EH (cell line): ENCODE measurements at places on chromosomes 7 and 10.

GRCh38 chr10:13592306-13592705 is 5.5 kb downstream of the PRPF18 start:
- no peak for DNase-seq

DNA sequence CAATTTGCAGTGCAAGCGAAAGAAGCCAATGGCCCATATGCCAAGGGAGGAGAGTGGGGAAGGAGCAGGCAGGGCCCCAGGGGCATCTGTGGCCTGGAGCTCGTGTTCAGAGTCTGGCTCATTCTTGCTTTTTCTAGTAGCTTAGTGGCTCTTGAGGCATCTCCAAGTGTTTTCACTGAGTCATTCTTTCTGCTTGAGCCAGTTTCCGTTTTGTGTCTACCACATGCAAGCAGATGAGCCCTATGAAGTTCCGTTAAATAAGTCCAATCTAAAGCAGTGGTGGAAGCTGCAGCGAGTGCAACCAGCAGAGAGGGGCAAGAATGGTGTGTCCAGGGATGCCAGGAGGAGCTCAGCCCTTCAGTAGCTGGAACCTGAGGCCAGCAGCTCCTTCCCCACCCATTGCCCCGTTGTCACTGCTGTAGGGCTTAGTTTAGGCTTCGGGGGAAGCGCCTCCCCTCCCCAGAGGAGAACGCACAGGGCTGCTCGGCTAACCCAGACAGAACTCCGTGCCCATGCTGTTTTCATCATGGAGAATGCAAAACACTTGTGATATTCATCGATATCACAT is 57.4 kb upstream of the EBF3 start:
- DNase-seq: peak; percentile 94

DNA sequence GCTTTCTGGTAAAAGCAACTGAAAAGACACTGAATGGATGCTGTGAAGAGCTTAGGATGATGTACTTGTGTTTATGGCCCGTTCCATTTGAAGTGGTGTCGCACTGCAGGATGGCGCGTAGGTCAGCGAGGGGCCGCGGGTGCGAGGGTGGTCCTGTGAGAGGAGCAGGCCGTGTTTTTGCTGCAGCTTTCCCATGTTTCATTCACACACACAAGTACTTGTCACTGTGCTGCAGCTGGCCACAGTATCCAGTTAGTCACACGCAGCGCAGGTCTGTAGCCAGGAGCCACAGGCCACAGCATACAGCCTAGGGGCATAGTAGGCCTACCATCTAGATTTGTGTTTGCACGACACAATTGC is 23.2 kb downstream of the WIPI2 start:
- DNase-seq: no peak

DNA sequence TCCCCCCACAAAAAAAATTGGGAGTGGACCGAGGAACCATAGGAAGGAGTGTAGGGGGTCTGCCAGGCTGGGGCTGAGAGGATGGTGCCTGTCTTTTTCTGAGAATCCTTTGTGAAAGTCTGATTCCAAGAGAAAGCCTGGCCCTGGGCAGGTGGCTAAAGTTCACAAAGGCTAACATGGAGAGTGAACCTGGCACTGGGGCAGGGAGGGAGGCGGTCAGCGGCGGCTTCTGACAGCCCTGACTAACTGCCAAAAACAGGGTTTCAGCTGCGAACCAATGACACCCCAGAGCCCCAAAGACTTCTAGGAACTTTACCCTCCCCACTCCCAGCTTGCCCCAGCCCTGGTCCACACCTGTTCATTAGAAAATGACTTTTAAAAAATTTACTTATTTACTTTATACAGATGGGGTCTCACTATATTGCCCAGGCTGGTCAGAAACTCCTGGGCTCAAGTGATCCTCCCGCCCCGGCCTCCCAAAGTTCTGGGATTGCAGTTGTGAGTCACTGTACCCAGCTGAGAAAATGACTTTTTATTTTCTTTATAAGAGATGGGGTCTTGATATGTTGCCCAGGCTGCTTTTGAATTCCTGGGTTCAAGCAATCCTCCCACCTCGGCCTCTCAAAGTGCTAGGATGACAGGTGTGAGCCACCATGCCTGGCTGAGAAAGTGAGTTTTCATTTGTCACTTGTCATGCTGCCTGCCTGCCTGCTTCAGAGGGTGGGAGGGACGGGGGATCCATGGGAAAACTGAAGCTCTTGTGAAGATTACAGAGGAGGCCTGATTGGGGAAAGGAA is 61.0 kb upstream of the DUSP5 start:
- no peak for DNase-seq

DNA sequence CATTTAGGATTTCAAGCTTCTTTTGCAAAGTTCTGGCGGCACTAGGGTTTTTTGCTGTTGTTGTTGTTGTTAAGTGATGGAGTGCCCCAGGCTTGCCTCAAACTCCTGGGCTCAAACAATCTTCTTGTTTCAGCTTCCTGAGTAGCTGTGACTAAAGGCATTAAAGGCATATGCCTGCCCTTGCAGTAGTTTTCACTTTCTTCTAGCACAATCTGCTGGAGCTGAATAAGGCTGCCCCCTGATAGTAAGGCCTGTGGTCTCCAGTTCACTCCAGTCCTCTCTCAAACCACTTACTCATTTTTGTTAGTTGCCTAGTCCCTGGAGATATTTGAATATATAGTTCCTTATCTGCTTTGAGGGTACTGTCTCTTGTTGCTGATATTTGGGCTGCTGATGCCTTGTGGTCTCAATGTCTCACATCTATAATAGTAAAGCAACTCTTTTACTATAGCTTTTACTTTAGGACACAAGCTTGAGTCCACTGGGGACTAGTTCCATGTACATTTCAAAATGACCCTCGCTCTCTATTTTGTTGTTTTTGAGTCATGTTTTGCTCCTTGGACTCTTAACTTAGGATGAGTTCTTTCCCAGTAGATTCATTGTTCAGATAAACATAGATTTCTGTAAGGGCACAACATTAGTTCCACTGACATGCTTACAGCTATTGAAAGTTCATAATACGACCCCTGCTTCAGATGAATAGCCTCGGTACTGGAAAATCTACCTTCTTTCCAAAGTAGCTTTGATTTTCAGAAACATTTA is 25.5 kb downstream of the PHF14 start:
- no peak for DNase-seq

- DNase-seq: no peak
These were observed 751.9 kb upstream of the POT1 start for GRCh38 chr7:125681508-125681907.

DNA sequence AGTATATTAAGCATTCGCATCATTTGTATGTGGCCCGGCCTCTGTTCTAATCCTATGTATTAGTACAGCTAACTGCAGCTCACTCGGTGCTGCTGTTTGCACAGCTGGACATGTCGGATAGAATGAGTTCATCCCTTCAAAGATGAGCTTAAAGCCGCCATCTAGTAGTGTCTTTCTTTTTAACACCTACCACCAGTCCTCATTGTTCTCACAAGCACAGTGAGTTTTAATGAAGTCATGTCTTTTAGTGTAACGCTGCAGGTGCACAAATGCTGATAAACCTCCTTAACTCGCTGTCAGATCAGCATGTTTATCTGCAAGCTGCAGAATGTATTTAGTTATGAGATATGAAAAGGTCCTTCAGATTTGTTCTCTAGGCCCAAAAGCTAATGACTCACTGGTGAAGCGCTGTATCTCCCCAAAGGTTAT is 247.5 kb downstream of the MTERF1 start:
- no peak for DNase-seq

DNA sequence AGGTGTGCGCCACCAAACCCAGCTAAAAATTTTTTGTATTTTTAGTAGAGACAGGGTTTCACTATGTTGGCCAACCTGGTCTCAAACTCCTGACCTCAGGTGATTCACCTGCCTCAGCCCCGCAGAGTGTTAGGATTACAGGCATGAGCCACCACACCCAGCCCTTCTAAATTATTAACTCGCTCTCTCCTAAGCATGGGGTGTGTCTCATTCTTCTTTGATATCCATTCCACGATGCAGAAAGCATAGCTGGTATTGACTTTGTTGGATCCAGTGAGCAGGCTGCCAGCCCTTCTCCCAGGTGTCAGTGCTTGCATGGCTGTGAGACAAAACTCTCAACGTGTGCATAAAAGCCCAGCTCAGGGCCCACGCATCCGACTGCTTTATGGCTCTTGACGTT is 254.1 kb upstream of the PFKP start:
- no peak for DNase-seq

- peak; percentile 1 for DNase-seq
These were observed 31.2 kb upstream of the EN2 start for GRCh38 chr7:155426543-155427410.

GRCh38 chr10:101066896-101067355 is 5.1 kb downstream of the KAZALD1 start:
- DNase-seq: no peak

- DNase-seq: no peak
These were observed 165.4 kb downstream of the GLI3 start for GRCh38 chr7:42071372-42072261.

- DNase-seq: no peak
These were observed 26.3 kb upstream of the HMX3 start for GRCh38 chr10:123109466-123109865.

GRCh38 chr10:113360870-113361269 is 192.0 kb upstream of the HABP2 start:
- no peak for DNase-seq

DNA sequence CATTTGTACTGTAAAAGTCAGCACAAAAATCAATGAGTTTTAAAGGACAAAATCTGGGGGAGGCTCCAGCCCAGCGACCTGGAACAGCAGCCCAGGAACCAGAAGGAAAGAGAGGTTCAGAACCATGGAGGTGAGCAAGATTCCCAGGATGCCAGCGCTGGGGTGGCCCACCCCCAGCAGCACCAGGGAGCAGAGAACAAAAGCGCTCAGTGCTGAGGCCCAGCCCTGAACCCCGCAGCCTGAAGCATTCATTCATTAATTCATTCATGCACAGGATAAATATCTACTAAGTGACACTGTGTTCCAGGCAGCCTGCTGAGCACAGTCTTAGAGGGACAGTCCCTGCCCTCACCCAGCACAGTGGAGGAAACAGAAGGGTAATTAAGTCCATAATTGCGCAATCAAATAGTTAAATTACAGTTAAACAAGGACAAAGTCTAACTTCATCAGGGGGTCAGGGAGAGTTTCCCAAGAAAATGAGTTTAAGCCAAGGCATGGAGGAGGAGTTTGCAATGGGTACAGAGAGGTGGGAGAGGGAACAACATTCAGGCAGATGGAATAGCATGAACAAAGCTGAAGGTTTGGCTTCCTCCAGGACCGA is 202.3 kb downstream of the GRID1 start:
- no peak for DNase-seq

GRCh38 chr7:24477398-24478136 is 95.7 kb upstream of the PALS2 start:
- DNase-seq: peak; percentile 81

GRCh38 chr7:38211940-38212339 is 33.9 kb downstream of the STARD3NL start:
- DNase-seq: peak; percentile 26

GRCh38 chr10:75408911-75409885 is 7.6 kb upstream of the ZNF503 start:
- DNase-seq: peak; percentile 63

DNA sequence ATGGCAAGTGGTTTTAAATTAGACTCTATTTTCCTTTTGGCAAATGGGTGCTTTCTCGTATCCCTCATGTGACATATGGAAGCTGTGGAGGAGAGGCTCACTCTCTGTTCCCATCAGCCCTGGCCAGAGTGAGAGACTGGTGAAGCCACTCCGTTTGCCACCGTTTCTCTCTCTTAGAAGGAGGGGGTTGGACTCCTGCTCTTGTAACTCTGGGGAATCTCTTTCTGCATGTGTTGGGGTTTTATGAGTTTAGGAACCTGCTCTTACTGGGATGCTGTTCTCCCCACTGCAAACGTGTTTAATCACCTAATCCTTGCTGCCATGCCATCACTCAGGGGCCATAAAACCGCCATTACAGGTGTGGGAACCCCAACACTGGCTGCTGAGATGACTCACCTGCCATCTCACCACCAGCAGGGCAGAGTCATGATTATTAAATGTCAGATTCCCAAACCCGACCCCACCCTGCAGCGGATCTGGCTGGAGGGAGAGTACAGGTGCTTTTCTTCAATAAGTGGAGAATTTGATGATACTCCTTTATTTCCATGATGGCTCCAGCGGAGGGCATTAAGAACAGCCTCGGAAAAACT is 103.2 kb downstream of the ADCY1 start:
- DNase-seq: no peak

- no peak for DNase-seq
These were observed 34.2 kb downstream of the ELMO1 start for GRCh38 chr7:37414352-37414983.

- no peak for DNase-seq
These were observed 81.6 kb upstream of the ICA1 start for GRCh38 chr7:8343556-8343955.

GRCh38 chr10:57959318-57960006 is 308.2 kb downstream of the IPMK start:
- no peak for DNase-seq

- peak; percentile 59 for DNase-seq
These were observed 70.9 kb downstream of the SYPL1 start for GRCh38 chr7:106041140-106041717.

DNA sequence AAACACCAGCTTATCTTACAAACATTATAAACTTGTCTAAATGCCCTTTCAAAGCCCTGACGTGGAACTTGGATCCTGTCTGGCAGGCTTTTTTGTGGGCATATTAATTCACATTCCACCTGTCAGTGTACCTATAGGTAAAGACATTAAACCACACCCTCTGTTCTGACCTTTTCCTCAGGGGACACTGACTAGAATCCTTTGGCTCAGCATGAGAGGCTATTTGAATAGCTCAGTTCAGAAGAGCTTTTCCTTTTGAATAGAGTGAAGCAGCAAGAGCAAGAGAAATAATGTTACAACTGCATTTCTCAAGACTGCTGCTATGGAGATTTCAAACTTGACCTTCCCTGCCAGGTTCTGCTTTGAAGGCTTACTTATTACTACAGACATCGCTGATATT is 76.9 kb downstream of the CYP51A1 start:
- DNase-seq: no peak

DNA sequence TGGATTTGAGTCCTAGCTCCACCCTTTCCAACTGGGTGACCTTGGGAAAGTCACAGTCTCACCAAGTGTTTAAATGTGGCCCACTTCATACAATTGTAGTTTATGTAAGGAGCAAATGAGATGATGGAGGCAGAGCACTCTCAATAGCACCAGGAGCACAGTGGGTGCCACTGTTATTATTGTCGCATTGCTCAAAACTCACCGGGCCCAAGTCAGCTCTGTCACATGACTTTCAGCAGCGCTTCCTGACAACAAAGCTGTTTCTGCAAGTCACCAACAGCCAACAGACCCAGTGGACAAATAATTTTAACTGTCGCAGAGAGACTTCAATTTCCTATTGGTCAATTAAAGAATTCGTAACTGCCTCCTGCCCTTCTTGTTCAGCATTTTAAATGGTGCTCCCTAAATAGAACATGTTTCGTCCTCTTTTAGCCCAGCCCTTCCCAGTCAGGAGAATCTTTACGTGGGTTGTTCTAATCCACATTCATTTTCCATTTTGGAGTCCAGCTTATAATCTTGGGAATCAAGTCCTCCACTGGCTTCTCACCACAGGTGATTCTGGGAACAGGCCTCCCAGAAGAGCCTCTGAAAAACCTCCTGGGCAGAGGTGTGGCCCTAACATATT is 415.6 kb upstream of the NPVF start:
- no peak for DNase-seq

- peak; percentile 70 for DNase-seq
These were observed 160.3 kb upstream of the KLF14 start for GRCh38 chr7:130894146-130894908.

GRCh38 chr10:79038841-79039201 is 29.9 kb upstream of the ZMIZ1 start:
- peak; percentile 23 for DNase-seq
